ENCODE measurements at places on chromosomes 16 and 17. TPM values are rescaled to one million over a fixed set of nuclear protein-coding genes. Genes with fewer than 3 reads are reported as not detected.

GRCh38 chr17:12302711-12303110, 282.0 kb downstream of the MAP2K4 start:
- no peak for DNase-seq

DNA sequence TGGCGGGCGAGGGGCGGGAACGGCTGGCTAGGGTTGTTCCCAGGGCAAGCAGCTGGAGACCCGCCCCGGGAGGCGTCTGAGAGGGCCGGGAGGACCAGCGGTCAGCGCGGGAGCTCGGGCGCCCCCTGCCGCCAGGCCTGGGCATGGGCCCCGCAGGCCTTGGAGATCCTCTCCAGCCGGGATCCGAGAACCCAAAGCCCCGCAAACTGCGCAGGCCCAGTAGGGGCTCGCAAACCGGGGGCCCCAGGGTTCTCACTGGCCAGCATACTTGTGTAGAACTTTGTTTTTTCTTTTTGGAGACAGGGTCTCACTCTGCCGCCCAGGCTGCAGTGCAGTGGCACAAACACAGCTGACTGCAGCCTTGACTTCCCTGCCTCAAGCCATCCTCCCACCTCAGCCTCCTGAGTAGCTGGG, 20.8 kb upstream of the ZNF423 start:
- DNase-seq, result peak; percentile 69

DNA sequence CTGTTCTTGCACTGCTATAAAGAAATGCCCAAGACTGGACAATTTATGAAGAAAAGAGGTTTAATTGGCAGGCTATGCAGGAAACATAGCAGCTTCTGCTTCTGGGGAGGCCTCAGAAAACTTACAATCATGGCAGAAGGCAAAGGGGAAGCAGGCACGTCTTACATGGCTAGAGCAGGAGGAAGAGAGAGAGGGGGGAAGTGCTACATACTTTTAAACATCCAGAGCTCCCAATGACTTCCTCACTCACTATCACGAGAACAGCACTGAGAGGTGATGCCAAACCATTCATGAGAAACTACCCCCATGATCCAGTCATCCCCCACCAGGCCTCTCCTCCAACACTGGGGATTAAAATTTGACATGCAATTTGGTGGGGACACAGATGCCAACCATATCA, 13.3 kb downstream of the WFIKKN2 start:
- no peak for DNase-seq

The EXOC7 gene
- total RNA-seq, result 205 TPM

The PRSS22 gene
- 131 TPM for total RNA-seq

Measured in Caco-2 (cell line).